ENCODE measurements at places on chromosomes 6 and 20. TPM values are rescaled to one million over a fixed set of nuclear protein-coding genes. Genes with fewer than 3 reads are reported as not detected.

SEL1L2 gene
- total RNA-seq: 1.2 TPM

SYCP2 gene
- total RNA-seq: 0.73 TPM

KIFC1 gene
- total RNA-seq: 0.35 TPM

KIF25 gene
- total RNA-seq: not detected

CCDC170 gene
- total RNA-seq: 0.98 TPM

EYS gene
- not detected for total RNA-seq

LINC00237 gene
- total RNA-seq: not detected

ADTRP gene
- not detected for total RNA-seq

AFG1L gene
- total RNA-seq: 17.6 TPM

MACROD2 gene
- 6.0 TPM for total RNA-seq

BACH2 gene
- 2.6 TPM for total RNA-seq

SULF2 gene
- 21.1 TPM for total RNA-seq

CDC5L gene
- 26.5 TPM for total RNA-seq

CRISP2 gene
- not detected for total RNA-seq

FGD2 gene
- 1.7 TPM for total RNA-seq

BHLHE23 gene
- total RNA-seq: not detected

TNNC2 gene
- not detected for total RNA-seq

HIVEP2 gene
- 20.6 TPM for total RNA-seq

GPR63 gene
- total RNA-seq: 2.2 TPM

HLA-DMA gene
- total RNA-seq: 7.8 TPM

RSPH9 gene
- total RNA-seq: not detected

C20orf204 gene
- 0.32 TPM for total RNA-seq

MYT1 gene
- total RNA-seq: 0.08 TPM

BCLAF1 gene
- 83.6 TPM for total RNA-seq

KIAA1755 gene
- total RNA-seq: 5.3 TPM

PTP4A1 gene
- 46.2 TPM for total RNA-seq

SIRPB1 gene
- 0.37 TPM for total RNA-seq

SRMS gene
- total RNA-seq: not detected

PFDN6 gene
- total RNA-seq: 58.3 TPM

SAMD3 gene
- total RNA-seq: 0.69 TPM

SIRPD gene
- not detected for total RNA-seq

NELFE gene
- 40.7 TPM for total RNA-seq

SLC17A3 gene
- not detected for total RNA-seq

CARMIL1 gene
- total RNA-seq: 5.5 TPM

TMEM170B gene
- 4.7 TPM for total RNA-seq

EDN1 gene
- total RNA-seq: 1.7 TPM

CYP39A1 gene
- 6.7 TPM for total RNA-seq

LY6G5B gene
- total RNA-seq: 3.8 TPM

PAK5 gene
- total RNA-seq: not detected

GRIK2 gene
- 6.9 TPM for total RNA-seq

HBS1L gene
- total RNA-seq: 96.8 TPM

GRM1 gene
- 2.7 TPM for total RNA-seq

PRRT1 gene
- 0.49 TPM for total RNA-seq

PSMB8 gene
- total RNA-seq: 127 TPM

C6orf118 gene
- not detected for total RNA-seq

PREP gene
- 26.6 TPM for total RNA-seq

NKX2-2 gene
- total RNA-seq: not detected

DYNLT2 gene
- total RNA-seq: 0.71 TPM

Measured in heart right ventricle (tissue), 16 donors.